IMR-90 (cell line): ENCODE measurements at places on chromosomes 6 and 20.
A peak's percentile ranks its signal among the peaks of the same experiment; 100 is the strongest.

GRCh38 chr6:47091886-47092668 lies 49.9 kb upstream of the ADGRF1 start:
- H3K4me1 ChIP-seq: no peaks in the 10 kb centered on the region
- no peak for DNase-seq
- H3K4me3 ChIP-seq: no peak overlapping the region
- peaks cover 6% of the 10 kb centered on the region; the same call in 1 of the 2 replicates for H3K27me3 ChIP-seq

DNA sequence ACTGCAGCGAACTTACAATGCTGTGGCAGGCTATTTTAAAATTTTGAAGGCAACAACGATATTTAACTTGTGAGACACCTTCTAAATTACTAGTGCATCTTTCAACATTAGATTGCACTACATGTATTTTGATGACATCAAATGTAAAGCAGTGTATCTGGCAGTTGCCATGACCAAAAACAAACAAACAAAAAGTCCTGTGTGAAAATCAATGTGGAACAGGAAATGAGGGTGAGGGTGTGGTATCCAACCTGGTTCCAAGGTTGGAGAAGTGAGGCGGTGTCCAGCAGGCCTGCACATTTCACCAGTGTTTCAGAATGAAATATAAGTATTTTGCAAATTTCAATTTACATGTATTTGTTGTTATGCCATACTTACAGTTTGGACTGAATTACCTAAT lies 112.0 kb downstream of the LAMP5 start:
- DNase-seq: no peak
- H3K4me1 ChIP-seq: no peaks in the 10 kb centered on the region
- no peaks in the 10 kb centered on the region for H3K36me3 ChIP-seq
- H3K27me3 ChIP-seq: peaks cover 3% of the 10 kb centered on the region

DNA sequence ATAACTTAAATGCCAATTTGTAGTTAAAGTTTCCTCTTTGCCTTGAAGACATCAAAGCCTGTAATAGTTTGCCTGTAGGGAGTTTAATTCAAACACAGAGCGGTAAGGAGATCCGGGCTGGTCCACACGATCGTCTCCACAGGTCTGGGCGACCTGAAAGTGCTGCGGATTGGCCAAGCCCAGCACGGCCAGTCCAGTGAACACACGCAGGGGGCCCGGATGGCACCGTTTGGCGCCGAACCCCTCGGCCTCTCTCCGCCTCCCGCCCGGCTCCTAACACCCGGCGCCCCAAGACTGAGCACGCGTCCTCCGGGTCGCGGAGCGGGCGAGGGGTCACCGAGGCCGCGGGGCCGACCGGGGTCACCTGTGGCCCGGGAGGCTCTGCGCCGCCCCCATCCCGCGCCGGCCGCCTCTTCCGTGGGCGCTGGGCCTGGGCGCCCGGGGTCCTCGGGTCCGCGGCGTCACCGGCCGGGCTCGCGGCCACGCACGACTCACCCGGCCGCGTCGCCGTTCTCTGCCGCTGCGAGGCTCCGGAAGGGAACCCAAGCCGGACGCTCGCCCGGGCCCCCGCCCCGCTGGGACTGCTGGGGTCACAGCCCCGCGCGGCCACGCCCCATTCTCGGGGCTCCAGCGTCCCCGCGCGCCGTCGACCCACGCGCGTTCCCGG lies 481 bp downstream of the SERPINB6 start:
- H3K27me3 ChIP-seq: no peaks in the 10 kb centered on the region
- H3K4me1 ChIP-seq: peaks cover 3% of the 10 kb centered on the region; the same call in 1 of the 2 replicates
- peak overlapping the region; percentile 78 for H3K27ac ChIP-seq
- peak; percentile 49 for DNase-seq

GRCh38 chr6:21856844-21857243 lies 263.3 kb downstream of the SOX4 start:
- no peaks in the 10 kb centered on the region for H3K27me3 ChIP-seq
- H3K4me1 ChIP-seq: peaks cover 4% of the 10 kb centered on the region; the same call in 1 of the 2 replicates
- H3K4me3 ChIP-seq: no peak overlapping the region

GRCh38 chr20:10109641-10110040 lies 74.9 kb downstream of the ANKEF1 start:
- H3K4me3 ChIP-seq: no peak overlapping the region
- no peak for DNase-seq
- H3K27me3 ChIP-seq: peaks cover 2% of the 10 kb centered on the region; the same call in 1 of the 2 replicates
- no peaks in the 10 kb centered on the region for H3K36me3 ChIP-seq

- H3K4me3 ChIP-seq: no peak overlapping the region
- no peak for DNase-seq
These were observed 62.5 kb upstream of the PTGIS start for GRCh38 chr20:49630396-49630951.

GRCh38 chr20:58544286-58544685 lies 29.1 kb upstream of the APCDD1L start:
- H3K36me3 ChIP-seq: no peaks in the 10 kb centered on the region
- no peak for DNase-seq
- no peak overlapping the region for H3K4me3 ChIP-seq
- no peak overlapping the region for H3K27ac ChIP-seq
- H3K4me1 ChIP-seq: peaks cover 24% of the 10 kb centered on the region

DNA sequence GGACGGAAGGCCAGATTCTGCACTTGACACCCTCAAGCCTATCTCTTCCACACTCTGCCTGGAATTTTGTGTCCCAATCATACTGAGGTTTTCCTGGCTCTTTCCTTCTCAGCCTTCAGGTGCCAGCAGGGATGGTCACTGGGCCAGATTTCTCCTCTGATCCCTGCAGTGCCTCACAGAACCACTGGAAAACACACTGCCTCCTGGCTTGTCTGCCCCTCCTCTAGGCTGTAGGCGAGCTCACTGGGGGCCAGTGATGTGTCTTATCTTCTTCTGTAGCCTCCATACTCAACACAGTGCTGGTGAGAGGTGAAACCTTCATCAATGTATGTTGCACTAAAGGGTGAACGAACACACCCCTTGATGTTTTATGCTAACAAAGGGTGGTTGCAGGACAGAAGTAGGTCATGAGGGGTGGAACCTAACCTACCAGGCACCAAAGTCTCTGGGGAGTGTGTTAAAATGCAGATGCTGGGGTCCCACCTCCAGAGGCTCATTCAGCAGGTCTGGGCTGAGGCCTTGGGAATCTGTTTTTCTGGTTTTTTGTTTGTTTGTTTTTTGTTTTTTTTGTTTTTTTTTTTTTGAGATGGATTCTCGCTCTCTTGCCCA lies 80.3 kb downstream of the CDH26 start:
- DNase-seq: no peak
- no peaks in the 10 kb centered on the region for H3K36me3 ChIP-seq
- no peak overlapping the region for H3K27ac ChIP-seq
- H3K4me1 ChIP-seq: peaks cover 6% of the 10 kb centered on the region
- no peak overlapping the region for H3K4me3 ChIP-seq

GRCh38 chr20:16599257-16599656 lies 26.0 kb upstream of the KIF16B start:
- H3K27me3 ChIP-seq: peaks cover 3% of the 10 kb centered on the region; the same call in 1 of the 2 replicates
- DNase-seq: no peak
- no peak overlapping the region for H3K4me3 ChIP-seq
- no peaks in the 10 kb centered on the region for H3K4me1 ChIP-seq

- no peaks in the 10 kb centered on the region for H3K27me3 ChIP-seq
- peaks cover 34% of the 10 kb centered on the region for H3K36me3 ChIP-seq
- no peak overlapping the region for H3K4me3 ChIP-seq
- no peak overlapping the region for H3K27ac ChIP-seq
These were observed 23.1 kb downstream of the TRIM27 start for GRCh38 chr6:28900577-28901256.

DNA sequence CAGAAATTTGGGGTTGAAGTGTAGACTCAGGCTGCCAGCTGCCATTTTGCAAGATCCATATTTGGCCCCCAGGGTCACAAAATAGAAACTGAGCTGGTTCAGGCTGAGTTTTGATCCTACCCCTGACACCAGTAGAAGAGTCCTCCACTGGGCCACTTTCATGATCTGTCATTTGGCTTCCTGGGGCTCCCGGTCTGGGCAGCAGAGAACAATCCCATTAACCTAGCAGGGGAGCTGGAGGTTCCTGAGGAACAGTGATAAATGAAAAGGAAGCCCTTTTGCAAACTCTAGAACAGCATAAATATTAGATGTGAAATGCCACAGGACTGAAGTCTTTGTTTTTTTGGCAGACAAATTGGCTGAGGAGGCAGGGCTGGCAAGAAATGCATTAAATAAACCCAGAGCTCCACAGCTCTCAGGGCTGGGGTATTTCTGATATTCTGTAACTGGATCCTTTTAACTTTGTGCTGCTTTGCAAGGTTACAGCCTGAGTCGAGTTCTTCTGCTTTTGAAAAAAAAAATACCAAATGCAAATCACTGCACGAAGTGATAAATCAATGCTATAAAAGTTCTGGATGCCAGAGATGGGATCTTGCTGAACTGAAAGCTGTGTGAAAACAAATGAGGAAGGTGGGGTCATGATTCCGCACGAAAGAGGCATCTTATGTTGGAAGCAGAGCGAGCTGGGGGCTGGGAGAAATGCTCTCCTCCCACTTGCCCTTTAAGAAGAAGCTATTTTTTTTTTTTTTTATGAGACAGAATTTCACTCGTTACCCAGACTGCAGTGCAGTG lies 64.4 kb downstream of the SULF2 start:
- H3K36me3 ChIP-seq: no peaks in the 10 kb centered on the region
- no peak overlapping the region for H3K4me3 ChIP-seq
- DNase-seq: peak; percentile 12
- peaks cover 2% of the 10 kb centered on the region; the same call in 1 of the 2 replicates for H3K4me1 ChIP-seq
- peaks cover 7% of the 10 kb centered on the region; the same call in 1 of the 2 replicates for H3K27me3 ChIP-seq

DNA sequence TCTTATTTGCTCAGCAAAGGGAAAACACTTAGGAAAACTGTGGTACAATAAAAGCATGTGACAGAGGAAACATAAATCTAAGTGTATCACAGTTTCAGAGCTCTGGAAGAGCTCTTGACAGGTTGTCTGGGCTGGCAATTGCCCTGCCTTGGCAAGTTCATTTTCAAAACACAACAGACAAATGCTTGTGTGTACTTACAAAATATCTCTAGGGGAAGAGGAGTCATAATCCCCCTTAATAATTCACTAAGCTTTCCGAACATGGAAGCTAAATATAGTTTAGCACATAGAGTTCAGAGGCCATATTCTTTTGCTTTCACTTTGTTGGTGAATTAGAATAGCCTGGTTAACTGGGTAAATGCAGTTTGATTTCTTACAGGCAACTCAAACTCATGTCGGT lies 211.6 kb upstream of the THEMIS start:
- H3K4me3 ChIP-seq: peak overlapping the region; percentile 24; the same call in 1 of the 2 replicates
- no peaks in the 10 kb centered on the region for H3K27me3 ChIP-seq
- peak; percentile 10 for DNase-seq
- no peak overlapping the region for H3K27ac ChIP-seq
- H3K4me1 ChIP-seq: 0 out of 2 replicates have a peak, but pooled peaks cover 3% of the 10 kb centered on the region

- DNase-seq: no peak
- peaks cover 10% of the 10 kb centered on the region for H3K4me1 ChIP-seq
- no peak overlapping the region for H3K4me3 ChIP-seq
- no peaks in the 10 kb centered on the region for H3K36me3 ChIP-seq
These were observed 22.2 kb downstream of the PDE10A start for GRCh38 chr6:165640806-165641205.

DNA sequence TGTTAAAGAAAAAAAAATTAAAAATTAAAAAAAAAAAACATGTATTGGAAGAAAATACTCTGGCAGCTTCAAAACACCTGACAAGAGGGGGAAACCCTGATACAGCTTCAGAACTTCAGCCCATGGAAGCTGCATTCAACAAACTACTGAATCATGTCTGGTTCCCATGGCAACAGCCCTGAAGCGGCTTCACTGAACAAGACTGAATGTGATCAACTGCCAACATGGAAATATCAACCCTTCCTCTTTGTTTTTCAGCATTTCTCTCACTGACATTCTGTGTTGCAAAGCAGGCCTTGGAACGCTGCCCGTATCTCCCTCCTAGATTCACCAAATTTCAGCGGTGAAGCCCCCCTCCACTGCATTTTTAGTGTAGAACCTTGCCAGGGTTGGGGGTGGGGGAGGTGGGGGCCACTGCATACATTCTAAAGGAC lies 91.3 kb upstream of the SHLD1 start:
- peak; percentile 91 for DNase-seq
- H3K27ac ChIP-seq: peak overlapping the region; percentile 71; the same call in 1 of the 2 replicates
- no peak overlapping the region for H3K4me3 ChIP-seq
- peaks cover 24% of the 10 kb centered on the region for H3K4me1 ChIP-seq

DNA sequence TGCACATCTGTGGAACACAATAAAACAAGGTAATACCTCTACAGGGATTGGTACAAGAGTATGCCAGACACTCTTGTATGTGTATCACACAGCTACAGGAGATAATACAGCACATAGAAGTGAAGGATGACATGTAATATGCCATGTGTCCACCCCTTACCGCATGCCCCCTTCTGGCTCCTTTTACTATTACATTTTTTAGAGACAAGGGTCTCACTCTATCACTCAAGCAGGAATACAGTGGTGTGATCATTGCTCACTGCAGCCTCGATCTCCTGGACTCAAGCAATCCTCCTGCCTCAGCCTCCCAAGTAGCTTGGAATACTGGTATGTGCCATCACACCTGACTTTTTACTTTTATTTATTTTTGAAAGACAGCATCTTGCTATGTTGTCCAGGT lies 4.2 kb upstream of the NCR3 start:
- H3K4me1 ChIP-seq: no peaks in the 10 kb centered on the region
- H3K27me3 ChIP-seq: no peaks in the 10 kb centered on the region; the same call in 1 of the 2 replicates
- peak; percentile 31 for DNase-seq
- H3K27ac ChIP-seq: no peak overlapping the region
- H3K4me3 ChIP-seq: no peak overlapping the region

GRCh38 chr6:37868447-37868825 lies 48.9 kb downstream of the ZFAND3 start:
- DNase-seq: peak; percentile 59
- H3K27ac ChIP-seq: no peak overlapping the region
- H3K27me3 ChIP-seq: no peaks in the 10 kb centered on the region

- no peak for DNase-seq
- peaks cover 36% of the 10 kb centered on the region for H3K27me3 ChIP-seq
- H3K36me3 ChIP-seq: no peaks in the 10 kb centered on the region
- H3K4me3 ChIP-seq: no peak overlapping the region
- H3K4me1 ChIP-seq: no peaks in the 10 kb centered on the region; the same call in 1 of the 2 replicates
- H3K27ac ChIP-seq: no peak overlapping the region
These were observed 43.4 kb upstream of the BLCAP start for GRCh38 chr20:37571033-37571432.

DNA sequence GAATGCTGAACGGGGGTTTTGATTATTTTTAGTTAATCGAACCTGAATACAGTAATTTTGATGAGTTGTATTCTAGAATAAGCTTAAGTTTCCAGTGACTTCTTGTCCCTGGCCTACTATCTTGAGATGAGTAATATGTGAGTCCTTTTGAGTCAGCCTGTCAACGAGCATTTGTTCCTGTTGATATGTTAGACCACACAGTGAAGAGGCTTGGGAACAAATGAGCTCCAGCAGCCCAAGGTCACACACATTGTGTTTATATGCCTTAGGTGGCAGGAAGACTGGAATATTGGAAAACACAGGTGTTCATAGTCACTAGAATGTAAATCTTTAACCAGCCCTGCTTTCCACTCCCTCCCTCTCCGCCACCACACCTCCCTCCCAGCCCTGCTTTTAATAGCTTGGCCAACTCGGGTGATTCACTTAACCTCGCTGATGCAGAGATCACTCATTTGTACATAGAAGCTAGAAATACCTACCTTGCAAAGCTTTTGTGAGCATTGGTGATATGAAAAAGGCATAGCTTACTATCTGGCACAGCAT lies 9.1 kb downstream of the SMPDL3A start:
- H3K36me3 ChIP-seq: peaks cover 27% of the 10 kb centered on the region
- H3K4me3 ChIP-seq: no peak overlapping the region
- DNase-seq: peak; percentile 84

- no peaks in the 10 kb centered on the region for H3K27me3 ChIP-seq
These were observed 10.7 kb downstream of the TMEM181 start for GRCh38 chr6:158570681-158570962.

GRCh38 chr6:89828988-89829471 lies 650 bp upstream of the CASP8AP2 start:
- no peaks in the 10 kb centered on the region for H3K27me3 ChIP-seq
- peaks cover 3% of the 10 kb centered on the region for H3K36me3 ChIP-seq
- H3K4me1 ChIP-seq: peaks cover 3% of the 10 kb centered on the region
- no peak for DNase-seq
- peak overlapping the region; percentile 44 for H3K27ac ChIP-seq
